ENCODE measurements at places on chromosomes 6 and 20.

DNA sequence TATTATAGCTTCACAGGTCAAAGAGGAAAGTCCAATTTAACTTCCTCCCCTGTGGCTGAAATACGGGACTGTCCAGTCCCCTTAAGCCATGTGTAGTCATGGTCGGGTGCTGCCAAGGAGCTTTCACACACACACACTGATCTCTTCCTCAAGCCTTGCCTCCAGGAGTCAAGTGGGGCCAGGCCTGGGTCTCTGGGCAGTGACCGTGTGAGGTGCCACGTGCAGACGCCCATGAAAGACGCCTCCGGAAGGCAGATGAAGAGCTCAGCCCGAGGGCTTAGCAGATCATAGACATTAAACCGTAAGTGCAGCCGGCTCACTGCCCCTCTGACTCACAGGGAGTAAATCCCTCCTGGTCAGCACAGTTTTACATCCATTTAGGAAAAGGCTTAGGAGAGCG lies 4.2 kb downstream of the GABRR2 start:
- no peak for DNase-seq

DNA sequence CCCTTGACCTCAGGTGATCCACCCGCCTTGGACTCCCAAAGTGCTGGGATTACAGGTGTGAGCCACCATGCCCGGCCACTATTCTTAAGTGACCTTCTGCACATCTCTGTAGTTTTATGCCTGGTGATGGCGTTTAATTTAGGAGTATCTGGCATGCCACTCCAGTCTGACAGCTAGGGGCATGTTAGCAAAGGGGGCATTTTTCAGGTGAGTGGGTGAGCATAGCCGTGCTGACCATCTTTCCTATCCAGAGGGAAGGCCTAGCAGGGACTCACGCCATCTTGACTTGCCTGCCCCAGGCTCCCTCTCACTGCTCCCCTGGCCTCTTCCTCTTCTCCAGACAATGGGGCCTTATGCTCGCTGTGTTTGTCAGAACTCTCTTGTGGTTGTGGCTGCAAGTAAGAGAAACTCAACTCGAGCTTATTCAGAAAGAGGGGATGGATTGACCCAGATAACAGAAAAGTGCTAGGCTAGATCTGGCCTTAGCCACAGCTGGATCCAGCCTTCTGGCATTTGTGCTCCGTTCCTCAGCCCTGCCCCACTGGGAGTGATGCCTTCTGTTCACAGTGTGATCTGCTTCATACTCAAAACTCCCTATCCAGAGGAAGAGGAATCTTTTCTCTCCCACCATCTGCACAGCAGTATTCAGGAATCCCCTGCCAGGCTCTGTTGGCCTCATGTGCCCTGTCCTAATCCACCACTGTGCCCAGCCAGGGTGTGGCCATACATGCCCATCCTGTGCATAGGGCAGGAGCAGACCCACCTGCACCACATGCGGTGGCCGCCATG lies 174.5 kb upstream of the AKAP12 start:
- no peak for DNase-seq

DNA sequence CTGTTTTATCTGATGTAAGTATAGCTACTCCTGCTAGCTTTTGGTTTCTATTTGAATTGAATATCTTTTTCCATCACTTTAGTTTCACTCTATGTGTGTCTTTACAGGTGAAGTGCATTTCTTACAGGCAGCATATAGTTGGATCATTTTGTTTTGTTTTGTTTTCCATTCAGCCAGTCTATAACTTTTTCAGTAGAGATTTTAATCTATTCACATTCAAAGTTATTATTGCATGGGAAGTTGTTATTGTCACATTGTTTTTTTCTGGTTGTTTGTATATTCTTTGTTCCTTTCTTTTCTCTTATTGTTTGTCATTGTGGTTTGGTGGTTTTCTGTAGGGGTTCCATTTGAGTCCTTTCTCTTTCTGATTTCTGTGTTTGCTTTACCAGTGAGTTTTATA lies 151.2 kb downstream of the PDE10A start:
- DNase-seq, result no peak

- DNase-seq, result no peak
These were observed 115.9 kb downstream of the FYN start for GRCh38 chr6:111757342-111757741.

GRCh38 chr20:32201296-32201976 lies 6.1 kb downstream of the PLAGL2 start:
- DNase-seq, result no peak

All from activated CD4-positive, alpha-beta T cell treated with anti-CD3 and anti-CD28 coated beads, Interleukin-2, amount 50 U/mL, for 1 hour (primary cell).